Stimulated activated CD8-positive, alpha-beta memory T cell treated with anti-CD3 and anti-CD28 coated beads, Interleukin-7, amount 100 ng/mL, for 1 hour (primary cell): ENCODE measurements at places on chromosomes 5 and 9.

DNA sequence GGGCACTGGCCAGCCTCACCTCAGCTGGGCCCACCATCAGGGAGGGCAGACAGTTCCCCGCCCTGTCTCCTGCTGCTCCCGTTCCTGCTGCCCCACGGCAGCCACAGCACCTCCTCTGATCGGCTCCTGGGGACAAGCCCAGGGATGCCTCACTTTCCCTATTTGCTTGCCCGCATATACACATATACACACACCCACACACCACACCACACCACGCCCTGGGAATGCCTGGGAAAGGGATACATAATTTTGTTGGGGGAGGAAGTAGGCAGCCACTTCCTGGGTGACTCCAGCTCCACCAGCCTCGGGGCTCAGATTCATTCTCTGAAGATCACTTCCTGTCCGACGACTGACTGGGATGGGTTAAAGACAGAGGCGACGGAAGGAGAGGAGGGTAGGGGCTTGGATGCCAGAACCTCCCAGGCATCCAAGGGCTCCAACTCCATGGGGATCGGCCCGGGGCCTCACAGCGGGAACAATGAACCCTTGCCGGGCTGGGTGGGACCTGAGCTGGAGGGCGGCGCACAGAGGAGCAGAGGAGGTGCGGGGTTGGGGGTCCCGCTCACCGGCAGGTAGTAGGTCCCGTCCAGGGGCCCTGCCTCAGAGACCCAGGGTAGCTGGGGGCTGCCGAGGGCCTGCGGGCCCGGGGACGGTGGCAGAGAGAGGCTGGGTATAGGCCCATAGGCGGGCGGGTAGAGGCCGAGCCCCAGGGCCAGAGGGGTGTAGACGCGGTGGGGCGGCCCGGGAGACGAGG, 2.0 kb upstream of the MZB1 start:
- DNase-seq = no peak

GRCh38 chr9:98187926-98188325, 4.5 kb downstream of the CORO2A start:
- no peak for DNase-seq

DNA sequence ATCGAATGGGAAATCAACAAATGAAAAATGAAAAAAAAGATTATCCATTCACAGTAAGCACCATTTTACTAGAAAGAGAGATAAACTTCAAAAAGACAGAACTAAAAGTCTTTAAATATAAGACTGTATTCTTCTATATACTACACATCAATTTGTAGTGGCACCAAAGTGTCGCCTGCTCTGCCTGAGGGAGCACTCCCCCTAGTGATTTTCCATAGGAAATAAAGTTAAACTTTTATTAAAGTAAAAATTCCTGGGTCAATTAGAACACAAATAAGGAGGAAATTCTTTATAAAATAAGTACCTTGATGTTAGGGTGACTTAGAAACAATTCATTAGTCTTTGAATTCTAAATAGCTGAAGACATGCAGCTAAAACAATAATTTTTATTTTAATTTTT, 9.7 kb downstream of the RAD1 start:
- DNase-seq = no peak

DNA sequence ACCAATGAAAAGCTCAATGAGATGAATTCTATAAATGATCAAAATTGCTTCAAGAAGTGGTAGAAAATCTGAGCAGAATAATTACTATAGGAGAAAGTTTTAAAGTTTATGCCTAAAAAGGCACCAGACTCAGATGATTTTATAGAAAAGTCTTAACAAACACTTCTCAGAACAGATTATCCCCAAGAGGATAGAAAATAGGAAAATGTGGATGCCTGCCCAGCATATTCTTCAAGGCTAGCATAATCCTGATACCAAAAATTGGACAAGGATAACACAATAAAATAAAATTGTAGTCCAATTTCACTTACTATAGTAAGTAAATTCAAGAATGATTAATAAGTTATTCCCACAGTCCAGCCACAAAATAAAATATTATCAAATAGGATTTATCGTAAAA, 397.0 kb downstream of the NR2F1-AS1 start:
- DNase-seq = no peak

DNA sequence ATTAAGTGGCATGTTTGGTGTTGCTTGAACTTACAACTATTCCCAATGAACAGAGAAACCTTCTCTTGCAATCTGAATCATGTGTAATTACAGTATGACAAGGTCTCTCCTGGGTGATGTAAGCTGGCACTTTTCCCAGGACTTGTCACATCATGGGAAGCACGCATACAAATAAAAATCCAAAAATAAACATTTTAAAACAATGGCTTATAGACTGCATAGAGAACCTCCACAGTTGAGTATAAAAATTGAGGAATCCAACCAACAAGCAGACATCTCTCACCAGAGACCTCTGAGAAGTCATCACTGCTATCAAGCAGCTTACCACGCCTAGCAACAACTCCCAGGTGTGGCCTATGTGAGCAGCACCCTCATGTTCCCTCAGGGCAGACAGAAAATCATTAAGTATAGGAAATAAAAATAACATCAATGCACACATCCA, 3.9 kb downstream of the MLLT3 start:
- DNase-seq = no peak

DNA sequence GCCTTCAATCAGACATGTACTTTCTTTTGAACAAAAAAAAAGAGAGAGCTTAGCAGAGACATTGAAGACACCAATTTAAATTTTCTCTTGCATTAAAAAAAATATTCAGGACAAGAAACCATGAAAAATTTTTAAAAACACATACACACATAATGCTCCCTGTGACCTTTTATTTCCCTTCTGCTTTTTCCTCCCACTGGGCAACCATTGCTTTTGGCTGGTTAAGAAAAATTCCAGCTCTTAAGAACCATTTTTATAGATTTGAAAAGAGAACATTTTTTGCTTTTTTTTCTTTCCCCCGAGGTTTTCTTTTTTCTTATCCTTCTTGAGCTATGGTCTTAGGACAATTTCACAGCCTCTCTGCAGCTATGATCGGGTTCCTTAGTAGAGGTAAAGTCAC, 6.1 kb upstream of the HMHB1 start:
- DNase-seq = no peak

- no peak for DNase-seq
Observed at GRCh38 chr5:14760548-14761002, 96.1 kb downstream of the OTULIN start.

DNA sequence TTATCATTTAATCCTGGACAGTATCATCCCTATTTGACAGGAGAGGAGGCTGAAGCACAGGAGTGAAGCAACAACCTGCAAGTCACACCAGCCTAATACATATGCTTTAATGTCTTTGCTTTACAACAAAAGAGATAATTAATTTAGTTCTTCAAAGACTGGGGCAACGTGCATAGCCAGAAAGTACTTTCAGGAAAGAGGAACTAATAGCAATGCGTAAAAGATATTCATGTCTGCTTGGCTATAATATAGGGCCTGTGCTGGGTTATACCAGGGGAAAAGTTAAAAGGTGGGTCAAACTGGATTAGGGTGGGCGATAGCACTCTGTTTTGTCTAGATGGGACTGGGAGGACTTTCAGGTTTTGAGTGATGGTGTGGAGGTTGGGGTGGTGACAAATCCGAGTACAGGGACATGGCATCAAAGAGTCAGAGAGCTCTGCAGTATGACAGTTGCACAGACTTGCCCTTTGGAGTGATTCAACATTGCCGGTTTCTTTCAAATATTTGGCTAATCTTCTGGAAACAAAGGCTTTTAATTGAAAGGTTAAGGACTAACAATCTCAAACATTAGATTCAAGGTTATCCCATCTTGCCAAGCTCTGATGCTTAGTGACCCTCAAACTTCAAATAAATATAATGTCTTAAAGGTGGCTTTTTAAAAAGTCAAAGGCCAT, 11.9 kb downstream of the DAB2 start:
- no peak for DNase-seq

DNA sequence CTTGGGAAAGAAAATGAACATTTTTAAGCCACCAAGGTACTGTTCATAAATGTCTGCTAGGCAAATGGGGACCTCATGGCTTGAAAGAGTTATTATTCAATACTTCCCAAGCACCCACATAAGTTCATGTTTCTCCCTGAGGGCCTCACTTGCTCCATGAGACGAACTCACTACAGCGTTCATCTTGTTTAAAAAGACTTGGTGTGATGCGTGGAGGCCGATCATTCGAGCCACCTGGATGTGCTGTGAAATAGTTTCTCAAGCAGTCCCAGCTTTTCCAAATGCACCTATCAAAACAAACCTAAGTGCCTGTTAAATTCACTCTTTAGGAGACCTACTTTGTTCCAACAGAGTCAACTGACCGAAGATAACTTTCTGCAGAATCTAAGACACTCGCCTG, 103.2 kb downstream of the LHFPL2 start:
- no peak for DNase-seq

GRCh38 chr9:110414471-110414870, 76.8 kb upstream of the TXNDC8 start:
- DNase-seq = no peak

DNA sequence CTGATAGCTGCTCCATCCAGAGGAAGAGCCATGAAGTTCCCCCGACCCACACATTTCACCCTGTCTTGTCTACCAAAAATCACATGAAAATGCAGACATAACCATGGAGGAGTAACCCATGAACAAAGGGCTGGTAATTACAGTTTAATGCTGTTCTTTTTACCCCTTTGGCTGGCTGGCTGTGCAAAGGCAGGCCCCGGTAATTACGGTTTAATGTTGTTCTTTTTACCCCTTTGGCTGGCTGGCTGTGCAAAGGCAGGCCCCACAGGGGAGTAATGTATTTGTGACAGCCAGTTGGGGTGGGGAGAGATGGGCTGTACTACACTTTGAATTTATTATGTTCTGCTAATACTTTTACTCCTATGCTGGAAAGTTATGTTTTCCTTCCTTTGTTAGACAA, 41.7 kb downstream of the PIK3R1 start:
- no peak for DNase-seq

DNA sequence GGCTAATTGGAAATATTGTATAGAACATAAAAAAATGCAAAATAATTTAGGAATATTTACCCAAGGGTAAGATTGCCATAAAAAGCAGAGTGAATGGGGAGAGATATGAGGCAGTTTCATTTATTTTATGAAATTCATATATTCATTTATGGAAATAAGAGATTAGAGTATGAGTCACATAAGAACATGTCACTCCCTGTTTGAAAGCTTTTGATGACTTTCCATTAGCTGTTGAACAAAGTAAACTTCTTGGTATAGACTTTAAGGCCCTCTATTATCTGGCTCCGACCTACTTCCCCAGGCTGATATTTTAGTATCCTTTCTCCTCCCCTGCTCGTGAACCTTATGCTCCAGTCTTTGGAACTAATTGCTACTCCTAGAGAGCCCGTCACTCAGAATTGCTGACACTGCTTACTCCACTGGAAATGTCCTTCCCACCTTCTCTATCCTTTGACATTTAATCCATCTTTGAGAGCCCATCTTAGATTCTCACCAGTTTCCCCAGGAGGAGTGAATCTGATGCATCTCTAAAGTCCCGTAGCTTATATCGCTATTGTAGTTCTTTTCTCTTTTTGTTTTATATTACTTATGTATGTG, 8.9 kb upstream of the ACTBL2 start:
- no peak for DNase-seq

DNA sequence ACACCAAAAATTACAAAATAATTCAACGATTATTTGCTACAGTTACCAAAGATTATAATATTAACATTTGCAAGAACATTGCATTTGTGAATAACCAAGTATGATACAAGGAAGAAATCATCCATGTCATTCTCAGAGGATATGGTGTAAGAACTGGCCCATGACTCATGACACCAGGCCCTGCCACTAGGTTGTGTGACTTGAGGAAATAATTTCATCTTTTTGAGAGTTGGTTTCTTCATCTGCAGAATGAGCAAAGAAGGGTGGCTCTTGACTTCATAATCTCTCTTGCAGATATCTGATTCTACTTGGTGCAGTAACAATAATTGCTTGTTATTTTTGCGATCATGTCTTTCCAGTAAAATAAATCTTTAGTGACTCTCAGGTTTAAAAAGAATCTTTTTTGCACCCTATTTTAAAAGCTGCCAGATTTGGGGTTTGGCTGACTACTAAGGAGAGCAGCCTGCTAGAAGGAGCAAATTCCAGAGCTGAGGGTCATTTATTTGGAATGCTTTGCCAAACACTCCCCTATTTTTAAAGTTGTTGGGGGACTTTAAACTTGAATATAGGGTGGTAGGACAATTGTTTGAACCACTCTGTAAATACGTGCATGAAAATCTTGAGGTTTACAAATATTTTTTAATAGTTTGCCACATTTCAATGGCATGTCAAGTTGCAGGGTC, 23.5 kb downstream of the ITGA1 start:
- DNase-seq = no peak

GRCh38 chr9:137973829-137974416, 96.3 kb downstream of the CACNA1B start:
- DNase-seq = no peak

DNA sequence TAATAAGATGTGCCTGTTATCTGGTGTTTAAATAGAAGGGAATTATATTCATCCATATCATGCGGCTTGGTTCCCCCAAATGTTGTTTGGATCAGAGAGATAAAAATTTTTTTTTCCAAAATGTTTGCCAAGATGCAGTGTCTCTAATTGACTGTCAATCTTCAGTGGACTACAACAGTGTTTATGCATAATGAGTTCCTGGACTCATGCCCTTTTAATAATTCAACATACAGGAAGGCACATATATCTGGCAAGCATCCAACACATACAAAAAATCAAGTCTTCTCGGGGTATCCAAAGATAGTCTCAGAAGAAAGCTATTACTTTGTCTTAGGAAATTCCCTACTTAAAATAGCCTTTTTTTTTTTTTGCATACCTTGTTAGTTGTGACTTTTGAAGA, 1534.7 kb downstream of the EFNA5 start:
- DNase-seq = no peak

- DNase-seq = no peak
Observed at GRCh38 chr9:133167096-133167730, 3.5 kb upstream of the GBGT1 start.

DNA sequence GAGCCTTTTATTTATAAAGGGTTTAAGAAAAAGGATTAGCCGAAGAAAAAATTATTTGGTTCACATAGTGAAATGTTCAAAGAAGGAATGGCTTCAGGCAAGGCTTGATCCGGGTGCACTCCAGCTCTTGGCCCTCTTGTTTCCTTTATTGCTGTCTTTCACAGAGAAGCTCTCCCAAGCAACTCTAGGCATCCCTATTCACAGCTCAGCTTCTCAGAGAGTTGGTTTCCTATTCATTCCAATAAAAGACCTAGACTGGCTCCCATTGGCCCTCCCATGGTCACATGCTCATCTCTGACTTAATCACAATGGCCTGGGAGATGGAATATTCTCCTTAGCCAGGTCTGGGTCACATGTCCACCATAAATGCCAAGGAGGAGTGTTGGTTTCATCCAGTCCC, 9.4 kb upstream of the FGFR4 start:
- DNase-seq = no peak

GRCh38 chr5:32949286-32949970, 238.3 kb downstream of the NPR3 start:
- DNase-seq = no peak
